ENCODE measurements at places on chromosomes 5 and 9. TPM values are rescaled to one million over a fixed set of nuclear protein-coding genes. Genes with fewer than 3 reads are reported as not detected.

The DBH gene
- total RNA-seq, result 0.48 TPM

DNA sequence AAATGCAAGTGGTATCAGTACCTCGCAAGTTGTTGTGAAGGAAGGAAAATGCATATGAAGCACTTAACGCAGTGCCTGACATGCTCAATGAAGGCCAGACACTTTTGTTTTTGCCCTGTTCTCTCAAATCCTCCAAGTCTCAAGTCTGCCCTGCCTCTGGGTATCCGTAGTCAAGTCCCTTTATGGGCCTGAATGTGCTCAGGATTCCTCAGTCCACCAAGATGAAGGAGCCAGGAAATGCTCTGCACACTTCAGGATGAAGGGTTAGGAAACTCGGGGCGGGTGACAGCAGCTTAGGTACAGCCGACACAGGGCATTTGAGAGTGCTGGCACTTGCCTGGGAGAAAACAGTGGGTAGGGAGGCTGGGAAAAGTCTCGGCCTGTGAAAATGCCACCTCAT, 1.4 kb downstream of the ECSCR start:
- peak overlapping the region; percentile 29 for H3K27ac ChIP-seq
- no peaks in the 10 kb centered on the region for H3K36me3 ChIP-seq
- peak overlapping the region; percentile 25 for H3K4me3 ChIP-seq
- H3K27me3 ChIP-seq, result no peaks in the 10 kb centered on the region
- H3K4me1 ChIP-seq, result peaks cover 4% of the 10 kb centered on the region

GRCh38 chr9:87713278-87713987, 12.5 kb upstream of the CTSL start:
- peaks cover 23% of the 10 kb centered on the region for H3K4me1 ChIP-seq
- H3K27me3 ChIP-seq, result no peaks in the 10 kb centered on the region
- no peak overlapping the region for H3K4me3 ChIP-seq
- H3K36me3 ChIP-seq, result no peaks in the 10 kb centered on the region
- peak; percentile 72 for DNase-seq
- peak overlapping the region; percentile 2 for H3K27ac ChIP-seq

The GZMA gene
- total RNA-seq, result 2.4 TPM

- H3K4me3 ChIP-seq, result no peak overlapping the region
- no peak overlapping the region for H3K27ac ChIP-seq
- H3K27me3 ChIP-seq, result no peaks in the 10 kb centered on the region
- H3K4me1 ChIP-seq, result no peaks in the 10 kb centered on the region
- no peak for DNase-seq
- H3K36me3 ChIP-seq, result peaks cover 7% of the 10 kb centered on the region
Observed at GRCh38 chr9:15286161-15286821, 20.7 kb downstream of the TTC39B start.

The SLC1A1 gene
- 13.8 TPM for total RNA-seq

DNA sequence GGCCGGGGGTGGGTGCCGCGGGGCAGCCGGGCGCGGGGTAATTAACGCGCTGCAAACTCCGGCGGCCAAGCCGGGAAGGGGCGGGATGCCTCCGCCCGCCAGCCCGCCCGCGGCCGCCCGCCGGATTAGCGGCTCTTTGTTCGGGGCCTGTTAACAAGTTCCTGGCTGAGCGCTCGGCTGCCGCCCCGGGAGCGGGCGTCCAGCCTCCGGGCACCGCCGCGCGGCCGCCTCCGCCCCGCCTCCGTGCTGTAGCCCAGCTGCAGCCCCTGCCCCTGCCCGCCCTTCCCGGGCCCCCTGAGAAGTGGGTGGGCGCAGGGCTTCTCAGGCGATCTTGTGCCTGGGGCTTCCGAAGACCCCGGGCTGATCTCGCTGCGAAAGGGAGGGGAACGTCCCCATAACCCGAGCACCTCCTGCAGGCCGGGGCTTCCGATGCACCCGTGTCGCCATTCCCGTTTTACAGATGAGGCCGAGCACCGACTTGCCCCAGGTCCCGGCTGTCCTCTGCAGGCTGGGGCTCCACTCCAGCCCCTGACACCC, 7.5 kb downstream of the UNC5A start:
- H3K27me3 ChIP-seq, result peaks cover 3% of the 10 kb centered on the region
- no peaks in the 10 kb centered on the region for H3K36me3 ChIP-seq
- H3K27ac ChIP-seq, result no peak overlapping the region
- no peak overlapping the region for H3K4me3 ChIP-seq
- H3K4me1 ChIP-seq, result no peaks in the 10 kb centered on the region

The FIBCD1 gene
- total RNA-seq, result 0.97 TPM

DNA sequence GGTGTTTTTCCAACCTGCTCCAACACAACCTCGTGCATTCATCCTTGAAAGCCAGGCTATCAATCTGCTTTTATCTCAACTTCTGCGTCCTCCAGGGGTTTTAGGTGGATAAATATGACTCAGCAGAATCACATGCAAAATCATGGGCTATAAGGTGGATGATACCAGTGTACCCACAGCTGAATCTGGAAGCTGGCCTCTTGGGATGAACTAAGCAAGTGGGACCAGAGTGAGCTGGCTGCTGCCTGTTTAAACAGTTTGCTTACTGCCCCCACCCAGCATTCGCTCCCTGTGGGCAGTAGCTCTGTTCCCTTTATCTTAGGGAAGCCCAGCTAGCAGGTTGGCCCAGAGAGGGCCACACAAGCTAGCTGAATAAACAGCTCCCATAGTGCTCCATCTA, 194.0 kb downstream of the CRB2 start:
- peaks cover 15% of the 10 kb centered on the region for H3K27me3 ChIP-seq
- no peaks in the 10 kb centered on the region for H3K4me1 ChIP-seq
- H3K4me3 ChIP-seq, result no peak overlapping the region
- DNase-seq, result no peak

DNA sequence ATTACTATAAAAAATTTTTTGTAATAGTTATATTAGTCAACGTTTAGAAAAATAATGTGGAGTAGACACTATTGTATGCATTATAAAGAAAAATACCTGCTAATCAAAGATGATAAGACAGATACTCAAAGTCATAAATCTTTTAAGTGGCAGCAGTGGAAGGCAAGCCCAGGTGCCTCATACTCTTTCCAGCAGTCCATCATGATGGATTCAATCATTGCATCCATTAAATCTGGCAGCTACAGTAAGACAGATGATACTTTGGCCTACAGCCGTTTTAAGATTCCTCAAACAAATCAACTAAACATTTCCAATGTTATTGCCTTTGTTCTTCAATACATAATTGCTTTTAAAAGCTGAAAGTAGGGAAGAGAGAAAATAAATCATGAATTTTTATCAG, 1392.9 kb upstream of the NUDT12 start:
- H3K27ac ChIP-seq, result no peak overlapping the region
- H3K36me3 ChIP-seq, result no peaks in the 10 kb centered on the region
- H3K27me3 ChIP-seq, result no peaks in the 10 kb centered on the region

The IL11RA gene
- total RNA-seq, result 14.5 TPM

GRCh38 chr5:112960863-112961504, 15.6 kb upstream of the DCP2 start:
- H3K27ac ChIP-seq, result no peak overlapping the region
- H3K36me3 ChIP-seq, result no peaks in the 10 kb centered on the region
- H3K4me1 ChIP-seq, result peaks cover 10% of the 10 kb centered on the region
- DNase-seq, result no peak
- H3K27me3 ChIP-seq, result no peaks in the 10 kb centered on the region
- no peak overlapping the region for H3K4me3 ChIP-seq

The ARL10 gene
- total RNA-seq, result 13.4 TPM

DNA sequence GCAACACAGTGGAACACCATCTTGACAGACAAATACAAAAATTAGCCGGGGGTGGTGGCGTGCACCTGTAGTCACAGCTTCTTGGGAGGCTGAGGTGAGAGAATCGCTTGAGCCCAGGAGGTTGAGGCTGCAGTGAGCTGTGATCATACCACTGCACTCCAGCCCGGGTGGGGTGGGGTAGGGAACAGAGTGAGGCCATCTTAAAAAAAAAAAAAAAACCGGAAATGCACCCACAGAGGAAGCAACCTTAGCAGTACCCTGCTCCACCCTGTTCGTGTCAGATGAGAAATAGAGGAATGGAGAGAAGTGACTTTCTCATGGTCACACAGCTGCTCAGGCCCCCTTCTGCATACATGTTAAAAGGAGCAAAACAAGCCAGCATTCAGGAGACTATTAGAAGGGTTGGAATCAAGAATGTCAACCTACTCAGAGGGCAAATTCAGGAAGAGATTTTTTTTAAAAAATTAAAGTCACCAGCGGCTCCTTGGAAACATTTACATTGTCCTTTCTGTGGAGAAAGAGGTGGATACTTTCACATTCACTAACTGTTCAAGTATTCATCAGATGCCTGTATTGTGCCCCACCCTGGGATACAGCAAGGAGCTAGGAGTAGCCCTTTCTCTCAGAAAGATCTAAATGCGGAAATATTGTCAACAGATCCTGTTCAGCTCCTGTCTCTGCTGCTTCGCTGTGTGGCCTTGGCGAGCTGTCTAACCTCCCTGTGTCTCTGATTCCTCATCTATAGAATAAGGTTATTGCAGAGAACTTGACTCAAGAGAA, 41.0 kb downstream of the CYFIP2 start:
- H3K36me3 ChIP-seq, result no peaks in the 10 kb centered on the region
- DNase-seq, result no peak
- no peak overlapping the region for H3K4me3 ChIP-seq
- H3K27ac ChIP-seq, result no peak overlapping the region

DNA sequence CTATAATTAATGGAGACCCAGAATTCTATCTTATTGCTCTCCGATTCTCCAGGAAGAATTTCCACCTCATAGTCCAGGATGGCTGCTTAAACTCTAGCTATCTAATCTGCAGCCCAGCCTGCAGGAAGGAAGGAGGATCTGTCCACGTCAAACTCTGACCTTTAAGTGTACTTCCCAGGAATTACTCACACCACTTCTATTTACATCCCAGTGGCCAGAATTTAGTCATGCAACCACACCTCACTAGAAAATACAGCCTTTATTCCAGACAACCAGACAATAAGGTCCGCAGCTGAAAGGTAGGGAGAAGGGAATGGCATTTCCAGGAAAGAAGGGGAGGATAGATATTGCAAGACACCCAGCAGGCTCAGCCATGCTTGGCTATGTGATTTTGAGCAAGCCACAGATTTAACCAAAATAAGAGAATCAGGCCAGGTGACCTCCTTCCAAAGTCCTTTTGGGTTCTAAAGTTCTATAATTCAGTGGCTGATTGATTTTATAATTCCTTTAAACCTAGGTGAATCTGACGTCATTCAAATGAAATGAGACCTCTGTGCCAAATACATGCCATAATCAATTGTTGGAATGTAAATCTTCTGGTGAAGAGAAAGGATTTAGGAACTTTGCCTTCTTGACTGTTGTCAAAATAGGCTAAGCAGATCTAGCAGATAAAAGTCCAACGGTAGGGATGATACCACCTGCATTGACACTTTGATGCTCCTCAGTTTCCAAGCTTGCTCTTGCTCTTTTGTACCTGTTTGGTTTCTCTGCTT, 3.7 kb upstream of the DENND1A start:
- no peak overlapping the region for H3K27ac ChIP-seq
- H3K4me1 ChIP-seq, result peaks cover 5% of the 10 kb centered on the region
- H3K36me3 ChIP-seq, result no peaks in the 10 kb centered on the region
- peaks cover 2% of the 10 kb centered on the region for H3K27me3 ChIP-seq

DNA sequence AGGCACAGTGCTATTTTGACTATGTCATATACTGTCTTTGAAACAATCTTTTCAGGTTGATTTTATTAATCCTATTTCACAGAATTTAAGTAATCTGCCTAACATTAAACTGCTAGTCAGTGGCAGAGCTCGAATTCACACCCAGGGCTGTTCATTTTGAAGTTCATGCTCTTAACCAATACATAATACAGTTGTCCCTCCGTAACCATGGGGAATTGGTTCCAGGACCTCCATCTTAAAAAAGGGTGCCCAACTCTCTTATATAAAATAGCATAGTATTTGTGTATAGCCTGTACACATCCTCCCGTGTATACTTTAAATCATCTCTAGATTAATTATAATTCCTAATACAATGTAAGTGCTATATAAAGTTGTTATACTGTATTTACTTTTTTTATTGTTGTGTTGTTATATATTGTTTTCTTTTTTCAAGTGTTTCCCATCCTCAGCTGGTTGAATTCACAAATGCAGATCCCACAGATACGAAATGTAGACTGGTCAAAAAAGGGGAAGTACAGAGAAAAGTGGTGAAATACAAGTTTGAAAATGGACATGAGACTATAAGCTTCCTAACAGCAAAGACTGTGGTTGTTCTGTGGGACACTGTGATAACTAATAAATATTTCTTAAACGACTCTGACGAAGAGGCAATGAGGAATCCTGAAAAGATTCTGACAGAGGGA, 18.3 kb downstream of the RFX3 start:
- H3K36me3 ChIP-seq, result no peaks in the 10 kb centered on the region
- H3K27me3 ChIP-seq, result no peaks in the 10 kb centered on the region
- H3K27ac ChIP-seq, result no peak overlapping the region

The TTC39B gene
- 30.0 TPM for total RNA-seq

GRCh38 chr9:127163409-127163808, 41.0 kb upstream of the ANGPTL2 start:
- H3K4me3 ChIP-seq, result no peak overlapping the region
- H3K27me3 ChIP-seq, result no peaks in the 10 kb centered on the region
- no peaks in the 10 kb centered on the region for H3K36me3 ChIP-seq
- peaks cover 7% of the 10 kb centered on the region for H3K4me1 ChIP-seq

- H3K27ac ChIP-seq, result no peak overlapping the region
- no peak for DNase-seq
- peaks cover 3% of the 10 kb centered on the region for H3K36me3 ChIP-seq
Observed at GRCh38 chr9:13140843-13141592, 138.5 kb downstream of the MPDZ start.

GRCh38 chr9:3534614-3535404, 9.0 kb upstream of the RFX3 start:
- no peak for DNase-seq
- H3K4me1 ChIP-seq, result peaks cover 1% of the 10 kb centered on the region
- no peak overlapping the region for H3K4me3 ChIP-seq
- H3K27me3 ChIP-seq, result no peaks in the 10 kb centered on the region
- H3K27ac ChIP-seq, result no peak overlapping the region
- H3K36me3 ChIP-seq, result no peaks in the 10 kb centered on the region

The PRR16 gene
- total RNA-seq, result 5.9 TPM

DNA sequence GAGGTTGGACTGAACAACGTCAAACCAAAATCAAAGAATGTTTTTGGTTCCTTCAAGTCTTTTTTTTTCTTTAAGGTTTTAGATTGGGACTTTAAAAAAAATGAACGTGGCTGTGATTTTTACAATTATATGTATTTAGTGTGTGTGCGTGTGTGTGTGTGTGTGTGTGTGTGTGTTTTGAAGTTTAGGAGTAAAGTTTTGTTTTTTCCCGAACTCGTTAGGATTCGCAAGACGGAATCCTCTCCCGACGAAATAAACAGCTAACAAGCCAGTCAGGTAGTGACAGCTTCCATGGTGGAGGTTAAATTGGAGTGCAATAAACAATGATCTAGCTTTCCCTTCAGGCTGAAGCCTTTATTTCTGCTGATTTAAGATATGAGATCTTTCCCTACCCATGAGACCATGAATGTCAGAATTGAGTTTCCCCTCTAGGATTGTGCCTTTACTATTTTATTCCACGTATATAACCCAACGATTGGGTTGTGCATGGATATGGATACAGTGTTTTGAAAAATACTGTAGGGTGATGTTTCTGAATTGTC, 1.2 kb downstream of the KIAA1958 start:
- H3K36me3 ChIP-seq, result no peaks in the 10 kb centered on the region
- peak overlapping the region; percentile 80 for H3K4me3 ChIP-seq
- peaks cover 3% of the 10 kb centered on the region for H3K4me1 ChIP-seq
- DNase-seq, result no peak
- H3K27ac ChIP-seq, result peak overlapping the region; percentile 86

The ZFP2 gene
- 5.3 TPM for total RNA-seq
